Stimulated activated CD8-positive, alpha-beta memory T cell treated with anti-CD3 and anti-CD28 coated beads, Interleukin-7, amount 100 ng/mL, for 4 hours (primary cell): ENCODE measurements at places on chromosomes 7 and 10.
A peak's percentile ranks its signal among the peaks of the same experiment; 100 is the strongest.

DNA sequence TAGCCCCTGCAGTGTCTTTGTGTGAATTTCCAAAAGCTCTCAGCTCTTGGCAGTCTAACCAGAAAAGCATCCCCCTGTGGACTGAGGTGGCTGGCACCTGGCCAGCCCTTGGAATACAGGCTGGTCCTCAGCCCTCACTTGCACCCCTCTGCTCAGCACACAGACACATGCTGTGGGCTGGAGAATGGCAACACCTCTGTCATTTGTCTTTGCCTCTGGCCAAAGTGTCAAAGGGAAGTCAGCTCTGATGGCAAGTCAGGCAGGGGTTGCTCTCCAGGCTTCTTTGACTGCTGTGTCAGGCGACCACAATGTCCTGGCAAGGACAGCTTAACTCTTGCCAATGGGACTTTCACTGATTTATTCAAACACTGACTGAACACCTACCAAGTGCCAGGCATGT lies 724.8 kb downstream of the INHBA start:
- DNase-seq: no peak

DNA sequence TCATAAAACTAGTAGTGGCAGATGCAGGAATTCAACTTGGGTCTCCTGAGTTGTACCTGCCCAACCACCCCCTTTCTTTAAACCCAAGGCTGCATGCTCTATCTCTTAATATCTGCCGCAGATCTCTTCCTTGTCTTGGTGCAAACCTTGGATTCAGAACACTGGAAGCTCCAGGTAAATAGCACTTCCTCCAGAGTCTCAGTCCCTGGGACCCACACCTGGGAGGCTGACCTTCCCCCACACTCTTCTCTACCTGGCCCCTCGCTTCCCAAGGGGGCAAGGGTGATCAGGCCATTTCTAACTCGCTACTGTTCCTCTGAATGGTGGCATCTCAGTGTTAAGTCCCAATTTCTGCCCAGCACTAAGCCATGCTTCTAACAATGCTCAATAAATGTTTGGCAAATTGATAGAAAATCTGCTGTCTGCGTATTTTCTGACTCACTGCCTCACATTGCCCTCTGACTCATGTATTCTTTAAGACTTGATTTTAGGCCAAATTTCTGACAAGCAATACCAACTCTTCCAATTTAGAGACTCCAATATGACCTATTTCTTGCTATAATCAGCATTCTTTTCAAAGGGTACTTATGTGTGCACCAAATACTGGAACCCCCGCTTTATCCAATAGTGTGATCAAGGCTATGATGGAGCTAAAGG lies 68.0 kb upstream of the PPP1R3C start:
- no peak for DNase-seq

GRCh38 chr7:143018931-143019330 lies 8.0 kb downstream of the OR9A2 start:
- DNase-seq: no peak

DNA sequence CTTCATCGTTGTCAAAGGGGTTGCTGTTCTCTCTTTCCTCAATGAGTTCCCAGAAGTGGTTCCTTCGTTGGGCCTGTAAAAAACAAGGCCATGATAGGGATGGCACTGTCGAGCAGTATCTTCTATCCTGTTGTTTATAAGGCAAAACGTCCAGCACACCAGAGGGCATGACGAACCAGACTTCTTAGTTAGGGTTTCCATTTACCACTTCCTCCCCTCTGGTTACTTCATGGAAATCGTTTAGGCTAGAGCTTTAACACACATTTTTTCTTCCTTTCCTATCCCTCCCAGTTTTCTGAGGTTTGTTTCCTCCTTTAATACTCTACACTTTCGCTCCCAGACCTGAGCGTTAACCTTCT lies 24.7 kb downstream of the MKRN1 start:
- no peak for DNase-seq

DNA sequence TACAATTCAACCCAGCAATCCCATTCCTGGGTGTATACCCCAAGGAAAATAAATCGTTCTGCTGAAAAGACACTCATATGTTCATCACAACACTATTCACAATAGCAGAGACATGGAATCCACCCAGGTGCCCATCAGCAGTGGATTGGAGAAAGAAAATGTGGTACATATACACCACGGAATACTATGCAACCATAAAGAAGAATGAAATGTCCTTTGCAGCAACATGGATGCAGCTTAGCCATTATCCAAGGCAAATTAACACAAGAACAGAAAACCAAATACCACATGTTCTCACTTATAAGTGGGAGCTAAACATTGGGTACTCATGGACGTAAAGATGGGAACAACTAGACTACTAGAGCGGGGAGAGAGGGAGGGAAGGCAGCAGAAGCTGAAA lies 207.8 kb downstream of the GATA3 start:
- no peak for DNase-seq

GRCh38 chr10:78312197-78313047 lies 278.8 kb downstream of the RPS24 start:
- no peak for DNase-seq

DNA sequence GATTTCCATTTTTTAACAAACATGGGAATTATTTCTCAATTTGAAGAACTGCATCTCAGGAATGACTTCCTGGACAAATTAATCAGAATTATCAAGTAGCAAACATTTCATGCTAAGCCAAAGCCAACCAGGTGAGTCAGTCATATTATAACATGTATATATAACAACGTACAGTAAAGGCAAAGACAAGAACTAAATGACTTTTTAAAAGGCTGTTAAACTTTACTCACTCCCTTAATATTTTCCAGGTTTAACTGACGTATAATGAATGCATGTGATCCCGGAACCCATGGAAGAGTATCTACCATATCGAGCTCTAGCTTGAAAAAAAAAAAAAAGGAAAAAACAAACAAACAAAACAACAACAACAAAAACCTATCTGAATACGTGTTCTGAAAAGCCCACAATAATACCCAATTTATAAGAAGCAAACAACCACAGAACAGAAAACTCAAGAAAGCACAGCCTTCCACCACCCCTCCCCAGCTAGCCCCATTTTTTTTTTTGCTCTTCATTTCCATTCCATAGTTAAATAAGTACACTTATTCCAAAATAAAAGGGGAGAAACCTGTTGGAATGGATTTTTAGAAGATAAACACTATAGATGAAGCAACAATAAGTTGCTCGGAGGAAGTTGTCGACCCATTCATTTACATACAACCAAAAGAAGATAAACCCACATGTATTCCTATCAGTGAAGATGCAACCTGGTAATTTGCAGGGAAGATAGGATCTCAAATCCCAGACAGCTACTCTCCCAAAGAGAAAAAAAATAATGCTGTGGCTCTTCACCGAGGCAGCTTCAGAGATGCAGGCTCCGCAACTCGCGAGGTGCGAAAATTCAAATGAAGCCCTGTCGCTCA lies 537 bp downstream of the NAPEPLD start:
- no peak for DNase-seq

GRCh38 chr7:64045301-64046040 lies at the start of gene ZNF727:
Gene ZNF727, plus strand, starts transcription at chr7:64045434. Its CDS starts 188 bp downstream, at chr7:64045622.
- peak; percentile 25 for DNase-seq
